ENCODE measurements at places on chromosomes 6 and 20. TPM values are rescaled to one million over a fixed set of nuclear protein-coding genes. Genes with fewer than 3 reads are reported as not detected.

Gene FAM110A
- total RNA-seq = 1.4 TPM

DNA sequence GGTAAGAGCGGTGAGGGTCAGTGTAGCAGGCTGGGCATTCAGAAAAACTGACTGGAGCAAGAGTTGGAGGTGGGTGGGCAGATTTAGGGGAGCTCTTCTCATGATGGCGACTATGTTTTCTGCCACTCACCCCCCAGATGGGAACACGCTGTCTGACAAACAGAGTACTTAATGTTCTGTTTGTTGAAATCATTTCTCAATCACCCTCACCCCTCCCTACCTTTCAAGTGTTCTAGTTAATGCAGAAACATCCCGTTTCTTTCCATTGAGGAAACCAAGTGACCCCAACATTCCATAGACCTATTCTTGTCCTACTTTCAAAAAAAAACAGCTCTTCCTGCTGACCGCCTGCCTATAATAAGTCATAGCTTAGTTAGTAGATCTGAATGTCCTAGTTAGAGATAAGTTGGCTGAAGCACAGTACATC, 132.5 kb upstream of the NEDD9 start:
- ATAC-seq = peak; percentile 85

DNA sequence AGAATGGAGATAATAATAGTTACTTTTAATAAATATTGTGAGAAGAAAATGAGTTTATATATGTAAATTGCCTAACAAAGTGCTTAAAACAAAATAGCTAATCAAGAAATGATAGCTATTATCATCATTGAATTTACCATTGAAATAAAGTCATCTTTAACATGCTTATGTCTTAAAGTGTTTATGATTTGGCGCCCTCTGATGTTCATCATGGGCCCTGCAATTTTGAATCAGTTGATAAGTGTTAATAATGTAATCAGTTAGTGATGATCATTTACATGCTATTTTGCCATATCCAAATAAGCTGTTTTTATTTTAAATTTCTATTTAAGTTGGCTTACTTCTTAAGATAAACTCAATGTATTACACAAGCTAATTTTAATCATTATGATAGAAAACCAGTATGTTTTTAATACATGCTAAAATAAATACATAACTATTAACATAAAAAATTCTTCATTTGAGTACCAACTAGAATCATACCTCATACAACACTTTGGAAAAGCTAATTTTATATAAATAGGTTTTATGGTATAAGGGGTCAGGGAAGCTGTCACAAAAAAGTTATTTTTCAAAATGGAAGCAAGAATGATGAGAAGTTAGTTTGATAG, 39.2 kb upstream of the TPD52L1 start:
- ATAC-seq = no peak

Gene SAMD5
- 0.99 TPM for total RNA-seq

Gene PTPRT
- total RNA-seq = not detected

Gene OTOR
- total RNA-seq = not detected

Gene OR12D3
- not detected for total RNA-seq

DNA sequence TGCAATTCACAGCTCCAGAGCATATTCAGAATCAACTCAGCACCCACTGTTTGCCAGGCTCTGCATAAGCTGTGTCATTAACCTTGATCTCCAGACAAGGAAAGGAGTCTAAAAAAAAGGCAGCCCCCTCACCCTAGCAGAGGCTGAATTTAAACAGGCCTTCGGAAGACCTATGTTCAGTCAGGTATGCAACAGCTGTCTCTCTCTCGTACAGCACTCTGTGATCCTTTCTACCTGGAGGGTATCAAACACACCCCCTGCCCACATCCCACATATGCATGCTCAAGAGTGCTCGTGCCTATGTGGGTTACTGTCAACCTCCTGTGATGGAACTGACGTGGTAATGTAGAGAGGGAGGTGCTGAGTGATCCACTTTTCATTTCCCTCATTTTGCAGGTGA, 8.5 kb downstream of the PLAGL2 start:
- ATAC-seq = no peak

DNA sequence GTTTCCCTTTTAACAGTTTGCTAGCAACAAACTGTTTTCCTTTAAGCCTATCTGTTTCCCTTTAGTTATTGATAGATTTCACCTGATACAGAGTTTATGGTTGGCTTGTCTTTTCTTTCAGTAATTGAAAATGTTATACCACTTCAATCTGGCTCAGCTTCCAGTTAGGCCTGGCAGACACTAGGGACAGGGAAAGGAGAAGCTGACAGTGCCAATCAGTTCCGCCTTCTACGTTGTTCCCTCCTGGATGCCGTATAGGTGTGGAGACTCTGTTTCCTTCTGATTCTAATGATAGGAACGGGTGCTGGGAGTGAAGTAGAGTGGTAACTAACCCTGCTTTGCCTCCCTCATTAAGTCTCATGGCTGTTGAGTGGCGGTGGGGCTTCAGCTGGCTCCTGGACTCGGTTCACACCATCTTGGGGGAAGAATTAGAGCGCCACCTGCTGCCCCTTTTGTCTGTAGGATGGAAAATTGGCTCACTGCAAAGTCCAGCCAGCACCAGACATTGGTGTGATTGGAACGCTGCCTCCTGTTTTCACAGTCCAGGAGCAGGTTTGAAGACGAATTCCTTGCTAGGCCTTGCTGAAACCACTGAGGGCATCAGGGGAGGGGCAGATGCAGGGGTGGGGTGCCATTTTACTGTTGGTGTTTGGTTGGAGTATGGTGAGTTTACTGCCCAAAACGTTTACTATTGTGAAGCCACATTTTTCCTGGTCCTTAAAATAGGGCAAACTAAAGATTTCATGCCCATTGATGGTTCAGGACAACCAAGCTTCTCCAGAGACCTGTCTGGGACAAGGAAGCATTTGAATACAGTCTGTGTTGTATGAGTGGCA, 1729.5 kb downstream of the GRIK2 start:
- no peak for ATAC-seq

- ATAC-seq = no peak
These were observed 265.2 kb downstream of the CENPW start for GRCh38 chr6:126605089-126605488.

DNA sequence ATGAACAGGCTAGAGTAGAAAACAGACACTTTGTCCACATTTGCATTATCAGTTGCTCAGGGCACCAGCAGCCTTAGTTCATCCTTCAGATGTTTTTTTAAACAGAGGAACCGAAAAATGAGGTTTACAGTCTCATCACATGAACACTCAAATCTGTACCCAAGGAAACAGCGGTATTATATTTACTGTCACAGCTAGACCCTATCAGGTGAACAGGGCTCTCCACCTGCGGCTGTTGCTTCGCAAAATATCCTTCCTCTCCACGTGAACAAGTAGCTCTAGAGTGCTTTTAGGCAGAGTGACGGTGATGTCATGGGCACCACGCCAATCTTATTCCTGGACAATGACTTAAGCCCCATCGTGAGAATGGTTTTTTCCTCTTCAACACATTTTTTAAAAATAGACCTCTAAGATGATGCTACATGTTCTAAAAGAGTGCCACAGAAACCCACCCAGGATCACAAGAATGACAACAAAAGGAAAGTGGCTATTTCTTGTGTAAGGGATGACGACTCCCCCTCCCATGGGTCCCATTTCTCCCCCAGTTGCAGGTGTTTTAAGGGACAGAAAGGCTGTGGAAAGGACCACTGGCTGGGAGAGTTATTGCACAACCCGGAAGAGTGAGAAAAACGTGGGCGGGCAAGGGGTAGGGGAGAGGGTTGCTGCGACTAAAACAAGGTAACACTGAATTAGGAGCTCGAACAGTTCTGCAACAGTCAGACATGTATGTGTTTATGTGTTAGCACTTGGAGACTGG, 77.7 kb downstream of the EFHC1 start:
- ATAC-seq = no peak

DNA sequence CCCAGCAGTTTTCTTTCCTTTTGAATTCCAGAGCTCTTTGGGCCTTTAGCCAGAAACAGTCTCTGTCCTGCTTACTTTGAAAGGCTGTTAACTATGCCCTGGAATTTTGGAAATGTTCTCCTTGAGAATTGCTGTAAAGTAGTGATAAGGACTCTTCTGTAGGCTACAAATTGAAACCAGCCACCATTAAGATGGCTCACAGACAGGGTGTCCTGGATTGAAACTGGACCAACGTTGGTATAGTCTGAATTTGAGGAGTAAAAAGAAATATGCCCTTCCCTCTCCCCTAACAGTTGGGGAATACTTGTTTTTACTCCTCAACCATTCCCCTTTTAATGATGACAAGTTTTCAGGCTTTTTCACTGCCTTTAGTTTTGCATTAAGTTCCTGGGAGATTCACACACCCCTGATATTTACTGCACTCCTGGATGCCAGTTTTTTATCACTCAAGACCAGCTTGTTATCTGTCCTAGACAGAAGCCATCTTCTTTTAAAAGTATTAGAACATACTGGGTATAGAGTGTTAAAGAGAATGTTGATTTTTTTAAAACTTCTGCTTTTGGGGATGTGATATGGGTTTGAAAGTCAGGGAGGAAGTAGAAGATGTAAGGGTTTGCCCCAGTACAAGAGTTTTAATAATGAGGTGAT, 21.9 kb downstream of the TOP1 start:
- peak; percentile 27 for ATAC-seq

- no peak for ATAC-seq
These were observed 273.9 kb upstream of the THEMIS start for GRCh38 chr6:128174724-128175123.

- ATAC-seq = no peak
These were observed 83.5 kb upstream of the ZNF184 start for GRCh38 chr6:27556406-27556805.

- no peak for ATAC-seq
These were observed 916 bp downstream of the SOX18 start for GRCh38 chr20:64048402-64049044.

GRCh38 chr6:144566868-144567615, 281.9 kb downstream of the UTRN start:
- no peak for ATAC-seq

DNA sequence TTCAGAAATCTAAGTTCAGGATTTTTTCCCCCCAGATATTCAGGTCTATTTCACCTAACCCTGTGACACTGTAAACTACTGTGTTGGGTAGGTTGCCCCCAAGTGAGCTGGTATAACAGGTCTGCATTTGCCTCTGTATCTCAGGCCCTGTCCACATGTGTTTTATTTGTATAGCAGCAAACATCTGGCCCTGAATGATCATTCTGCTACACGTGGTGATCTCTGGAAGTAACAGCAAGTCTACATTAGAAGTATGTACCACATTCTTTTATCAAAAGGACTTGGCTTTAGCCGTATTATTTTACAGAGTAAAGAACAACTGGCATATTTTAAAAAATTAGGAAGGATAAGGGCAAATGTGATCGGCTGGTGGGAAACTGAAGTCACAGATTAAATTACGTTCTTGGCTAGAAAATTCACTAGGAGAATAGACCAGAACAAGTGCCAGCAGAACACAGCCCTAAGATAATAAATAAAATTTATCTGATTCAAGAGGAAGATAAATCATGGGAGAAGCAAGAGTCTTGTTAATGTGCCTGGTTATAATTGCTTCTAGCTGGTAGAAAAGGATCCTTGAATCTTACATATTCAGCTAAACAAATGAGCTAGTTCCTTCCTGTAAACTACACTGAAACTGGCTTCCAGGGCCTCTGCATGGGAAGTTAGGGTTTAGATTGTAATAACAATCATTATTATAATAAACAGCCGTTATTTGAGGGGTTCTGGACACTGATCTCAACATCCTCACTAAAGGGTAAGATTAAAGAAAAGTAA, 192.1 kb downstream of the SAMD5 start:
- ATAC-seq = no peak

DNA sequence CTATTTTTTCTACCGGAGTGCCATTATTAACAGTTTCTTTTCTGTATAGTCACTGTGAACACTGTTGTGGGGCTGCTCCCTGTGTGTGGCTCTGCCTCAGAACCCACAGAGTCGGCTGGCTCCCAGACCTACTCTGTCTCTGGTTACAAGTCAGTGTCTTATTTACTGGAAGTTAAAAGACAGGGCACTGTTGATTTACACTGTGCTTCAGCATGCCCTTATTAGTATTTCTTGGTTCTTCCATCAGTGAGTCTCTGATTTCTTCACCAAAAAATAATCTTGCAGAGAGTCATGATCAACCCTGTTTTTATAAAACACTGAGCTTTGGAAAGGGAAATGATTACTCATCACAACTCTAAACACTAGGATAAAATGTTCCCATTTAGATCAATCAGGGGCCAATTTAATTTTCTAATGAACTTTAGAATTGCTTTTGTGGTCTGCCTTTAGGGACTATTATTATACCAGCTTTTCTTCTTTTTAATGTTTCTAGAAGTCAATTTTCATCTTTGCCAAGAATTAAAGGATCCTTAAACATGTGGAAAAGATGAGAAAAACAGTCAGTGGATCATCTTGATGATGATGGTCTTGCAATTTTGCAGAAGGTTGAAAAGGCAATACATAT, 92.6 kb downstream of the UTRN start:
- peak; percentile 43 for ATAC-seq

DNA sequence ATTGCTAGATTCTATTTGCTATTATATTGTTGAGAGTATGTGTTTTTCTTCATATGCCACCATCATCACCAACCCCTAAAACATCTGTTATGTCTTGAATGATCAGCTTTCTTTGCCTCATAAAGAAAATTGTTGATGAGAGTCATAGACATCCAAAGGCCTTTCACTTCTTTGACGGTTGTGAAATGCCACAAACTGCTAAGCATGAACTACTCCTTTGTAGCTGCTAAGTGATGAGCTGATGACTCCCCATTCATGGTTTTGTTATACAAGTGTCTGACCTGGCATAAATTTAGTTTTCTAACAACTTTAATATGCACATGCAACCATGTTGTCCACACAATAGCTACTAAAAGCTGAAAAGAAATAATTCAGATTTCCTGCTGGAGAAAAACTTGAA, 684 bp upstream of the MED23 start:
- no peak for ATAC-seq

GRCh38 chr6:147194652-147195411, 9.4 kb upstream of the STXBP5 start:
- ATAC-seq = no peak

Gene UST
- total RNA-seq = 17.4 TPM

DNA sequence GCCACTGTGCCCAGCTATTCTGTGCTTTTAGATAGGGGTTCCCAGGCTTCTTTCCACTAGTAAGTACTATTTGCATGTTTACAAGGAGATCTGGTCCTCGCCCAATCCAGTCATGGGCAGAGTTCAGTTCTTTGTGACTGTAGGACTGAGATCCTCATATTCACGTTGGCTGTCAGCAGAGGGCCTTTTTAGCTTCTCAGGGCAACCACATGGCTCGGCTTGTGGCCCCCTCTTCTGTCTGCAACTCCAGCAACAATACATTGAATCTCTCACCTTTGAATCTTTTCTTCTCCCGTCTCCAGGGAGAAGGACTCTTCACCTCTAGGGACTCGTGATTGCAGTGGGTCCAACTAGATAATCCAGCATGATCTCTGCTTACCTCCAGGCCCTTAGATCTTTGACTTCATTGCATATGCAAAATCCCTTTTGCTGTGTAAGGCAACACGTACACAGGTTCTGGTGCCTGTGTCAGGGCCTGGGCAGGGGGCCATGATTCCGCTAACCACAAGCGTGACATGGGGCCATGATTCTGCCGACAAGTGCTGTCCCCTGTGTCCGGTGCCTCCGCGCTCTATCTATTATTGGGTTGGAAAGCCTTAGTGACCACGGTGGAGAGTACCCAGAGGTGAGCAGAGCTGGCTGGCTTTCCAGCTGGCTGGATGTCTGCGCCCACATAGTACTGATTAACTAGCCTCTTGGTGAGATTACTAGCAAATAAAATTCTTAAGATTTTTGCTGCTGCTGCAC, 5.1 kb downstream of the CCR6 start:
- no peak for ATAC-seq

Measured in gastroesophageal sphincter (tissue), 4 donors.